NCI-H460 (cell line): ENCODE measurements at places on chromosomes 13 and 19.

DNA sequence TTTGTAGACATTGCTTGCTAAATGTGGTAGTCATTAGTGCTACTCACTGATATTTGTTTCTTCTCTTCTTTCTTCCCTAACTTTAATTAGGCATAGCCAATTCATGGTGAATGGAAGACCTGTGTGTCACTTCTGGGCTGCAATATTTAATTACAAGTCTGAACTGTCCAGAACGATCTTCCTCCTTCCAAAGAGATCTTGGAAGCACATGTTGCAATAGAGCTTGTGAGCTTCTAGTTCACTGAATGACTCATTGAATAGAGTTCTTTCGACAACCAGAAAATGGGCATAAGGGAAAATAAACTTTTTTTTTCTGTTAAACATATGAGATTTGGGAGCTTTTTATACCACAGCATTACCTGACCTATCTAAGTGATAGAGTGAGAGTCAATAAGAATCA, 1264.6 kb downstream of the PCDH9 start:
- no peak for DNase-seq

DNA sequence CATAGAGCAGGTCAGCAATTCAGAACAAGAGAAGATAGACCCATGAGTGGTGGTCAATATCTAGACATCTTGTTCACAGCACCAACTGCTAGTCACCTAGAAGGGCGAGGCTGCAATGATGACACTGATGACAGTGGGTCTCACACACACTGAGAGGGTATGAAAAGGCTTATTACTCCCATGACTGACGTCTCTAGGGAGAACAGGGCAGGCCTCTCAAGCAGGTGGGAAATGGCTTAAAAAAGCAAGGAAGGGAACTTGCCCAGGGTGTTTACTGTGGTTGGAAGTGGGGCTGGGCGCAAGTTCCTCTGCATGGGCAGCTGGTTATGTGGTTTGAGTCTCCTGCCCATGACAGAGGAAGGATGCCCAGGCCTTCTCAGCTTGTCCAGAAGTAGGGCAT, 33.8 kb downstream of the ZNF44 start:
- no peak for DNase-seq

DNA sequence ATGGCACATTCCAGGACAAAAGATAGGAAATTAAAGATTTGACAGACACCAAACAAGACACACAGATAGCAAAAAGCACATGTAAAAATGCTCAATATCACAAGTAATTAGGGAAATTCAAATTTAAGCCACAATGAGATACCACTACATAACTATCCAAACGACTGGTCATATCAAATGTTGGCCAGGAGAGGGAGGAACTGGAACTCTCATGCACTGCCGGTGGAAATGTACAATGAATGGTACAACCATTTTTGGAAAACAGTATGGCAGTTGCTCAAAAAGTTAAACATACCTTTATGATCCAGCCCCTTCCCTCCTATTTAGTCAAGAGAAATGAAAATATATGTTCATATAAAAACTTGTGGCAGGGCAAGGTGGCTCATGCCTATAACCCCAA, 36.8 kb upstream of the CYP2S1 start:
- no peak for DNase-seq

GRCh38 chr13:50905256-50905655, 4.3 kb upstream of the RNASEH2B start:
- DNase-seq, result no peak

GRCh38 chr19:18851673-18852325, 20.0 kb downstream of the UPF1 start:
- no peak for DNase-seq

DNA sequence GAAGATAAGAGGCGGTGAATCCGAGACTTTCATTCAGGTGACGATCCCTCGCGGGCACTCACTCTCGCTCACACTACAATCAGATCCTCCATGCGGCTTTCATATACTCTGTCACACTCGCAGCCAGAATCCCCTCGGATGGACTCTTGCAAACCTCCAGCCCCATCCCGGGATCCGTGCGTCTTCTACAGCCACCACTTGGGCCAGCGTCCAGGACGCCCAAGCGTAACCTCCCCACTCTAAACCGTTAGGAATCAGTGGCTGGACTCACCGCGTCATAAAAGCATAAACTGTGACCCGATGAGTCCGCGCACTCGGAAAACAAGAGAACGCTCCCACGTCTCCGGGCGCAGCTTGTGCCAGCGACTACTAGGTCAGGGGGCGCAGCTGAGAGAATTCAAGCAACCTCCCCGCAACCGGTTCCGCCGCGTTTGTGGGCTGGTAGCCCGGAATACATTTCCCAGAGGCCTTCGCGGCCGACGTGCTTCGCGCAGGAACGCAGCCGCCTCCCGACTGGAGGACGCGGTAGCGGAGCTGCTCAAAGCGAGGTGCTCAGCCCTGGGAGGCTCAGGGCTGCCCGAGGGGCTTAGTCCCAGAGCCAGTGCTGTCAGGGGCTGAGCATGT, 27.6 kb downstream of the ZNF607 start:
- DNase-seq, result no peak

- no peak for DNase-seq
These were observed 25.8 kb upstream of the LDLR start for GRCh38 chr19:11063434-11063833.

DNA sequence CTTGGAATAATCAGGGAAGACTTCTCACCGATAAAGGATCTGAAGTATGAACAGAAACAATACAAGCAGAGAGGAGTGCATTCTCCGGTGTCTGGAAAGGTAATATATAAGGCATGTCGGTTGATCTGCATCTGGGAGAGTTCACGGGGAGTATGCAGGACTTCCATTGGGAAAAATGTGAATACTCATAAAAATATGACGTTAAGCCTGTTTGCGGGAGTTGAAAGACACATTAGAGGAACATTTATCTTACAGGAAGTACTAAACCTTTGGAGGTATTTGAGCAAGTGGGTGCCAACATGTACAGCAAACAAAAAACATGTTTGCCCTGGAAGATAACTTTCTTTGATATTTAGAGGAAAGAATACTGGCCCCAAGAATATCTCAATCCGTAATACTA, 286.8 kb downstream of the SLITRK6 start:
- no peak for DNase-seq

GRCh38 chr13:49954674-49955455, 18.7 kb upstream of the SPRYD7 start:
- DNase-seq, result no peak

GRCh38 chr13:41418027-41418426, 39.3 kb upstream of the RGCC start:
- no peak for DNase-seq

DNA sequence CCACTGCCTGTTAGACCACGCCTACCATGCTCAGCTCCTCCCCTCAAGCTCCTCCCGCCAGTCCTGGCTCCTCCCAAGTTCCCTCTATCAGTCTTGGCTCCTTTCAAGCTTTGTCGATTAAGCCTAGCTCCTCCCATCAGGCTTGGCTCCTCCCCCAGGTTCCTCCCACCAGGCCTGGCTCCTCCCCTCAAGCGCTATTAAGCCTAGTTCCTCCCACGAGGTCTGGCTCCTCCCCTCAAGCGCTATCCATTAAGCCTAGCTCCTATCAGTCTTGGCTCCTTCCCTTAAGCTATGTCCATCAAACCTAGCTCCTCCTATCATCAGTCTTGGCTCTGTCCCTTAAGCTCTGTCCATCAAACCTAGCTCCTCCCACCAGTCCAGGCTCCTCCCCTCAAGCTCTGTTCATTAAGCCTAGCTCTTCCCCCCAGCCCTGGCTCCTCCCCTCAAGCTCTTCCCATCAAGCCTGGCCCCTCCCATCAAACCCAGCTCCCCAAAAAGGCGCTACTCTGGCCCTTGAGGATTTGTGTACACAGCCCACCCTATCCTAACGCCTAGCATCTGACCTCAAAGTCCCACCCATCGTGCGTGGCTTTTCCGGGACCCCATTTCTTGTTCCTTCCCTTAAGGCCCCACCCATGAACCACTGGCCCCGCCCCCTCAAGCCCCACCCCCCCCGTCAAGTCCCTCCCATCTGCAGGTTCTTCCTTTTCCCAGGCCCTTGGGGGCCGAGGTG, 10.0 kb downstream of the CAMSAP3 start:
- peak; percentile 19 for DNase-seq

DNA sequence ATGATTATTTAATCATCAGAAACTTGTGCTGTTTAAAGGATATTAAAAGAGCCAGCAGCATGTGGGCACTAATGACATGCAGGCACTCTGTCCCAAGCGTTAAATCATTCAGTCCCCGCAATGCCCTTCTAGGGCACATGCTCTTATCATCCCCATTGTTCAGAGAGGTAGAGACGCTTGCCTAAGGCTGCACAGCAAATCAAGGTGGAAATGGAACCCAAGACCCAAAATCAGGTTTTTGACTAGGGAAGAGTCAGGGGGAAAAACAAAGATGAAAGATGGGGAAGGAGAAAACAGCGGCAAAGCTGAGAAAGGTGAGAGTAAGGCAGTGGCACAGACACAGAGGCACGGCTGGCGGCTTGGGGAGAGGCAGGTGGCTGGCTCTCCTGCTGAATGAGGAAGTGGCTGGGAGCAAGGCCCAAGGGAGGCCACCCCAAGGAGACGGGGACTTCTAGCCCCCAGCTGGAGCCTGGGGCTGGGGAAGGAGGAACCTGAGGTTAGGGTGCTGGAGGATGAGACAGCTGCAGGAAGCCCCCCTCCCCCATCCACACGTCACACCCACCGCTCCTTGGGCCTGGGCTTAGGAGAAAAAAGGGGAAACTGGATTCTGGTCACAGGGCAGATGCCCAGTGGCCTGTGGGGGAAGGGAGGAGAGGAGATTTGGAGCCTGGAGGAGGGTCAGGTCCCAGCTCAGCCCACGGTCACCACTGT, 1.0 kb upstream of the TYROBP start:
- no peak for DNase-seq

- DNase-seq, result peak; percentile 33
These were observed 2.4 kb downstream of the PPP1R13L start for GRCh38 chr19:45402298-45403061.

DNA sequence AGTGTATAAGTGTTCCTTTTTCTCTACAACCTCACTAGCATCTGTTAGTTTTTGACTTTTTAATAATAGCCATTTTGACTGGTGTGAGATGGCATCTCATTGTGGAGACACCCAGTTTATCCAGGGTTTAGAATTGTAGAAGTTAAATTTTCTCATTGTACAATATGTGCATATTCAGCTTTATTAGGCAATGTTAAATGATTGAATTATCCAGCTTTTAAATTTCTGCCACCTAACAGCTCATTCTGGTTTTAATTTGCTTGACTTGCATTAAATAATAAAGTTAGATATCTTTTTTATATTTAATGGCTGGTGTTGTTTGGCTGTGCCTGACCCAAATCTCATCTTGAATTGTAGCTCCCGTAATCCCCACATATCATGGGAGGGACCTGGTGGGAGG, 46.7 kb upstream of the ZNF30 start:
- DNase-seq, result no peak

GRCh38 chr13:55992145-55992544, 1148.6 kb upstream of the PRR20A start:
- DNase-seq, result no peak

DNA sequence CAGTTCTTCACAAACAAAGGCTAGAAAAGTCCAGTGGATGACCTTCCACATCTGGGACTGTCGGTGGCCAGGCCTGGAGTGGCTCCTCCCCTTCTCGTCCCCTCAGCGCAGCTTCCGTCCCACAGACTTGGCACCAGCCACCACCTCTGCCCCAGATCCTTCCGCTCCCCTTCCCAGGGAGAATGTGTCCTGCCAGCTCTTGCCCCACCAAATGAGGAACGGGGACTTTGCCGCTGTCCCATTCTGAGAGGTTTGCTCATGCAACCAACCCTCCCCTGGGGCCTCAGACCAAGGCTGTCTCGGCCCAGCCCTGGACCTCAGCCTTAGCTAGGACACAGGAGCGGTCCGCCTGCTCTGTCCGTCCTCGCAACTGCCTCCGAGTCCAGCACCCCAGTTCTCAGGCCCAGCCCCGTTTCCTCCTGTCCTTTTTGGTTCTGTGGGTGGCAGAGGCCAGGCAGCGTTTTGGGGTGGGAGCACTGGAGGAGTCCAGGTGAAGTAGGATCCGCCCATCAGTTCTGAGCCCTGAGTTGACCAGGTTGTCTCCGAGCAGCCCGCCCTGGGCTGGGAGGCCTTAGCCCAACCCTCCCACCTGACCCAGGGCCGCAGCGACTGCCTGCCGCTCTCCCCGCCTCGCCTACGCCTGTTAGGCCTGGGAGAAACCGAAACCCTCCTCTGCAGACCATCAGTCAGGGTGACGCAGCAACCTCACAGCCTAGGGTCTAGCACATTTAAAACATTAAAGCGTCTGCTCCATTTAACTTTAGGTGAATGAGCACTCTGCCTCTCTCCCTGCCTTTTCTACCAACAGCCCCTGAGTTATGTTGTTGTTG, 284.3 kb downstream of the FOXO1 start:
- DNase-seq, result no peak

- DNase-seq, result no peak
These were observed 1722.7 kb downstream of the SLITRK5 start for GRCh38 chr13:89393758-89394304.

- no peak for DNase-seq
These were observed 523 bp downstream of the ELAVL1 start for GRCh38 chr19:8004723-8005513.

DNA sequence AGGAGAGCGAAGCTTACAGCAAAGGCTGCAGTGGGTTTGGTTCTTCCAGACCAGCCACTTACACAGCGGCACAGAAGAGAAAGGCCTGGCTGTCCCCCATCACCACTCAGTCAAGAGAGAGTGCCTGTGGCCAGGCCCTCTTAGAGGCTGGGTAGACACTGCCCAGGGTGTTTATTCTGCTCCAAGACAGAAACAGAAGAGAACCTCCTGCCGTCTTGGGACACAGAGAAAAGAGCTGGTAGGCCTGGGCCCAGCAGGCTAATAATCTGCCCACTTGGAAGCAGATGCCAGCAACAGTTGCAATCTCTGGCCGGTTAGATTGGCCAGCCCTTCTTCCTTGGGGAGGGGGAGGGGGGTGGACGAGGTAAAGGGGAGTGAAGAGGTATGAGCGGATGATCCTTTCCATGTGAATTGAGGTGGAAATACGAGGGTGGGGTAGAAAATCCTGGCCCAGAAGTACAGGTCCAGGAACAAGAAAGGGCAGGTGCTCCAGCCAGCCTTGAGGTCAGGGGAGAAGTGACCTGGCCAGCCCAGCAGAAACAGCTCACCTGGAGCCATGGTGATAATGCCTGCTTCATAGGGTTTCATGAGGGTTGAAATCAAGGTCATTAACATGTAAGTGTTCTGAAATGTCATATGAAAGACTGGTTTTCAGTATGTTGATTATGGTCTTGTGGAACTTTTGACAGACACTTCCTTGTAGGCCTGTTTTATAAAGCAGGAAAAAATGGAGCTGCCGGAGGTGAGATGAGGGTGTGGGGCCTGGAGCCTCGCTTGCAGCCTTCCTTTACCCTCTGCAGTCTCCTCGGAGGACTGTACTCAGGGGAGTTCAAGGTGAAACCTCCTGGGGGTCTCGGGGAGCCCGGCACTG, 116.9 kb downstream of the SIPA1L3 start:
- no peak for DNase-seq
